ENCODE measurements at places on chromosomes 2 and 18. TPM values are rescaled to one million over a fixed set of nuclear protein-coding genes. Genes with fewer than 3 reads are reported as not detected.

DNA sequence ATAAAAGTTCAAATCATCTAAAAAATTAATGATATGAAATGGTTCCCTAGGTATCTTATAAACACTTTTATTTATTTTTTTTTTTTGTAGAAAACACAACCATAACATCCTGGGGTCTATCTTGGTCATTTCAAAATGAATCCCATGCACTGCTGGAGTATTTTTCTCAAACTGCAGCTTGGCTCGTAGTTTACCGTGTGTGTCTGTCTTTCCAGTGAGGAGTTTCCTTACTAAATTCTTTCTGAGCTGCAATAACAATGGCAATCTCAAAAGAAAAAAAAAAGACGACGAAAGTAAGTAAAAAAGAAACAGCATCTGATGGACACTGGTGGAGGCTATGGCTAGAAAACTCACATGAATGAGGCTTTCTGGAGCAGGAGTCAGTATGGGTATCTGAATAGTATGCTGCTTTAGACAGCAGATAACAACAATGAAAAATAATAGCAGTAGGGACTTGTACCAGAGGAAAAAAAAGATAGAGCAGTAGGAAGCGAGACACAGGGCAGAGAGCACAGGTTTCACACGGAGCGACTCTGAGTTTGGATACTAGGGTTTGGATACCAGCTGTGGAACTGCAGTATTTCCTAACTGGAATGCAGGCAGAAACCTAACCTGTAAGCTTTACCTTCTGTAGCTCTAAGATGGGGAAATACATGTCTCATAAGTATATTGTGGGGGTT is 43.5 kb downstream of the CALCRL start:
- H3K27ac ChIP-seq, result no peak overlapping the region
- peak; percentile 36 for DNase-seq
- no peak overlapping the region for H3K4me3 ChIP-seq
- H3K36me3 ChIP-seq, result no peaks in the 10 kb centered on the region
- H3K4me1 ChIP-seq, result peaks cover 43% of the 10 kb centered on the region

DNA sequence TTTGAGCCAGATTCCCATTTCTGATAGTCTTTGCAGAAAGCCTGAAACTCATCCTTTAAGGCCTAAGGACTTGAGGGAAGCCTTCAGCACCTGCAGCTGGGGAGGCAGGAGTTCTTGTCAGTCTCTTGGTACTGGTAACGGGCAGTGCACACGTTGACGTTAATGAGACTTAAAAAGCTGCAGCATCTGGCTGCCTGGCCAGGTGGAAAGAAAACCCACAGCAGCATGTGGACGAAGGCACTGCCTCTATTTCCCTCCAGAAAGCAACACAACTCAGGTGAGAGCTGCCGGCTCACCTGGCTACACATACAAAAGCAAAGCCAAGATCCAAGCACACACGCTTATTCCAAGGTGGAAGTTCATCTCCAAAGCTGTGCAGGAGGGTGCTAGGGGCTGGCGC is 178.8 kb downstream of the ANAPC1 start:
- peak overlapping the region; percentile 76 for H3K27ac ChIP-seq
- no peak overlapping the region for H3K4me3 ChIP-seq
- no peaks in the 10 kb centered on the region for H3K36me3 ChIP-seq
- peaks cover 4% of the 10 kb centered on the region for H3K4me1 ChIP-seq
- no peak for DNase-seq

- peaks cover 7% of the 10 kb centered on the region for H3K27me3 ChIP-seq
- peak overlapping the region; percentile 79 for H3K4me3 ChIP-seq
- peak; percentile 65 for DNase-seq
- H3K27ac ChIP-seq, result peak overlapping the region; percentile 82
- H3K4me1 ChIP-seq, result peaks cover 36% of the 10 kb centered on the region
These were observed 631 bp downstream of the GYPC start for GRCh38 chr2:126656431-126657147.

- no peak overlapping the region for H3K27ac ChIP-seq
- no peak for DNase-seq
- H3K4me1 ChIP-seq, result no peaks in the 10 kb centered on the region
- no peaks in the 10 kb centered on the region for H3K27me3 ChIP-seq
- H3K4me3 ChIP-seq, result no peak overlapping the region
These were observed 36.6 kb downstream of the DARS1 start for GRCh38 chr2:135948642-135949355.

Gene HMSD
- total RNA-seq, result 0.54 TPM

DNA sequence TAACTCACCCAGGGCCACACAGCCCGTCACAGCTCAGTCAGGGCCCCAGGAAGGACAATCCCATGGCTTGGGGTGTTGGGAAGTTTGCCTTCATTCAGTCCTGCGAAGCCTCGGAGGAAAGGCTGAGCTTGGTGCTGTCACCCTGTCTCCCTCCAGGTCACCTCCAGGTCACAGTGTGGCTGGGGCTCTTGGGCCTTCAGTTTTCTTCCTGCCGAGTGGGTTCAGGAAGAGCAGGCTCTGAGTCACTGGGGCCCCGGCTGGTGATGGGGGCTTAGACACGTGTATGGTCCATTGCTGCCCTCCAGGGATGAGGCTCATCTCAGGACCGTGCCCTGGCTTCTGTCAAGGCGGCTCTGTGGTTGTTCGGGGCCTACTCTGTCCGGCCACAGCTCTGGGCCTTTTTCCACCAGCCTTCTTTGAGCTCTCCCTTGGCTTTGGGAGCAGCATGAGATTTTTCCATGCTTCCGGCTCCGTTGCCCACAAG is 118.6 kb downstream of the INHBB start:
- H3K27ac ChIP-seq, result no peak overlapping the region
- H3K36me3 ChIP-seq, result no peaks in the 10 kb centered on the region
- DNase-seq, result no peak

DNA sequence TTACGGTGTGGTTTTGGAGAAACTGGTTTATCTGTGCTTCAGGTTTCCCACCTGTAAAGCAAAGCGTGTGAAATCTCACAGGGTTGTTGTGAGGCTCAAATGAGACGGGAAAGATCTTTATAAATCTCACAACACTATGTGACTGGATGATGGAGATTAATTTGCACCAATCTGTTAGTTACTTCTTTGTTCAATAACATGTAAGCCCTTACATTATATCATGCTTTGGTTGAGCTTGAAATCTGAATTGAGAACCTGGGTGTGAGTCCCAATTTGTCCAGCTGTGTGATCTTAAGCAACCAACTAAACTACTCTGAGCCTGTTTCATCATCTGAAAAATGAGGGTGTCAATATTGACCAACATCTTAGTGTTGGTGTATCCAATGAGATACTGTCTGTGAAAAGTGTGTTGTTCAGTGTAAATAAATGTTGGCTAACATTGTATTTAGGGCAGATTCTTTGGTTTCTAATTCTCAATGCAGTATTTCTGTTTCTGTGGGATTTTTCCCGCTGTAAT is 741 bp upstream of the GCKR start:
- peaks cover 31% of the 10 kb centered on the region for H3K27me3 ChIP-seq
- H3K36me3 ChIP-seq, result no peaks in the 10 kb centered on the region
- DNase-seq, result no peak
- H3K4me1 ChIP-seq, result 0 out of 2 replicates have a peak, but pooled peaks cover 15% of the 10 kb centered on the region

DNA sequence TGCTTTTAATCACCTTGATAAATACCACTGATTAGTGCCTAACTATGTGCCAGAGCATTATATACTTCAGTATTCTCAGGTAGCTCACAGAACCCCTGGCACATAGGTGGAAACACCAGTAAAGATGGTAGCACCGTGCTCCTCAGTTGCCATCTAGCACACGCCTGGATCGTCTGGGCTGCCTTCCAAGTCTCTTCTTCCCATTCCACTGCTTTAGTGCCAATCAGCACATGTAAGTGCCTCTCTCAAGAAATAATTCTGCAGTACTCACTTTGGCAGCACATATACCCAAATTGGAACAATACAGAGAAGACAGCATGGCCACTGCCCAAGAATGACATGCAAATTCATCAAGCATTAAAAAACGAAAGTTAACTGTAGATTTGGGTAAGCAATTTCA is 13.0 kb downstream of the POLR2D start:
- H3K4me1 ChIP-seq, result no peaks in the 10 kb centered on the region
- peaks cover 35% of the 10 kb centered on the region for H3K36me3 ChIP-seq
- H3K27me3 ChIP-seq, result no peaks in the 10 kb centered on the region
- no peak overlapping the region for H3K4me3 ChIP-seq
- H3K27ac ChIP-seq, result no peak overlapping the region
- no peak for DNase-seq

- no peaks in the 10 kb centered on the region for H3K36me3 ChIP-seq
- no peaks in the 10 kb centered on the region for H3K27me3 ChIP-seq
- no peak overlapping the region for H3K27ac ChIP-seq
- no peak for DNase-seq
- H3K4me1 ChIP-seq, result peaks cover 23% of the 10 kb centered on the region
- no peak overlapping the region for H3K4me3 ChIP-seq
These were observed 69.9 kb downstream of the PMS1 start for GRCh38 chr2:189854187-189854586.

DNA sequence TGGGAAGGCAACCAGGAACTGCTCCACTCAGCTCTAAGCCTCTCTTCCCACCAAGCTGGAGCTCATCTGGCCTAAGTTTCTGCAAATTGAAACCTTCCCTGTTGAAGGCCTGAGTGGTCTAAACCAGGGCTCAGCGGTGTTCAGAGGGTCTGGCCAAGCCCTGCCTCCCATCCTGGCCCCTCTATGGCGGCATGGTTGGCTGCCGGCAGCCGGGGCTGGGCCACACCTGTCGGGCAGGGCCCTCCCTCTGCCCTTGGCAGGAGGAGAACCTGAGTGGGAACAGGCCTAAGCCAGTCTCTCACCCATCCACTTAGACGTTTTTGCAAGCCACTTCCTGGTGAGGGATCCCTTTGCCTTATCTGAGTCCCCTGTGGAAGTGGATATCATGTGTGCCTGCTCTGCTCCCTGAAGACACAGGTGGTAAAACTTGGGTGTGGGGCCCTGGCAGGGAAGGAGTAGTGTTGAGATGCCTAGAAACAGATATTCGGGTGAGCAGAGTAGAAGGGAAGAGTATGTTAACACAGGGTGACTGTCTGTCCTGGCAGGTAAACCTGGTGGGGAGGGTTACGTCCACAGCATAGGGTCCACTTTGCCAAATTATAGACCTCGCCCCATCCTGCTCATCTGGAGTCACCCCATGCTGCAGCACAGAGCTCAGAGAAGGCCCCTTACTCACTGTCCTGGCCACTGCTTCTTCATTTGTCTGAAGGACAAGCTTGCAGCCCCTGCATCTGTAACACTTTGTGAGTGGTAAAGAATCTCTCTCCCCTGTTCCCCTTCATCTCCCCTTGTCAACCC is 63.0 kb upstream of the SIX2 start:
- no peak for DNase-seq
- peaks cover 15% of the 10 kb centered on the region for H3K4me1 ChIP-seq
- no peaks in the 10 kb centered on the region for H3K36me3 ChIP-seq

GRCh38 chr2:3129867-3130266 is 247.8 kb downstream of the EIPR1 start:
- no peaks in the 10 kb centered on the region for H3K36me3 ChIP-seq
- H3K4me3 ChIP-seq, result no peak overlapping the region
- no peaks in the 10 kb centered on the region for H3K4me1 ChIP-seq
- no peaks in the 10 kb centered on the region for H3K27me3 ChIP-seq

DNA sequence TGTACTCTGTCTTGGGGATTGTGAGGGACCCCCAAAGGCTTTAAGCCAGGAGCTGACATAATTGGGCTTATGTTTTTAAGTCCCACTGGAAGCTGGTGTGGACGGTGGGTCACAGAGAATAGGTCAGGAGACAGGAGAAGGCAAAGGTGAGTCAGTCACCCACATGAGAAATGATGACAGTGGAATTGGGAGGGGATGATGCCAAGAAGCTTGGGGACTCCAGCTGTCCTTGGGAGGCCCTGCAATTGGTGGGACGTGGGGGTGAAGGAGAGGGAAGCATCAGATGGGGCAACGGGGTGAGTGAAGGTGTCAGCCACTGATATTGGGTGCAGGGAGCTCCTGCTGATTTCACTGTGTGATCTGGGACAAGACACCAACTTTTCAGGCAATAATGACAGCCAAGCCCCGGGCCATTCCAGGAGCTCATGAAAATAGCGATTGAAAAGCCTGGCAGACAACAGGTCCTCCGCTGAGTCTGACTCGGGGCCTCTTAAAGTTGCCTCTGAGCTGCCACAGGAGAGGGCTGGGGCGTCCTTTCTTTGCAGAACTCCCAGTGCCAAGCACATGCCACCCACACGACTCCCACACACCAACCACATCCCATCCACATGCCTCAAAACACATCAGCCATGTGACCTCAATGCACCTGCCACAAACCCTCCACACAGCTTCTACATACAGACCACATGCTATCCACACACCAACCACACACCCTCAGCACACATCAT is 13.4 kb downstream of the TNS1 start:
- DNase-seq, result no peak
- H3K27ac ChIP-seq, result no peak overlapping the region
- H3K4me3 ChIP-seq, result no peak overlapping the region
- no peaks in the 10 kb centered on the region for H3K27me3 ChIP-seq

Gene CKAP2L
- total RNA-seq, result 15.1 TPM

GRCh38 chr18:30271716-30272115 is 770.8 kb downstream of the DSC3 start:
- no peaks in the 10 kb centered on the region for H3K27me3 ChIP-seq
- no peak overlapping the region for H3K4me3 ChIP-seq
- no peaks in the 10 kb centered on the region for H3K36me3 ChIP-seq
- no peaks in the 10 kb centered on the region for H3K4me1 ChIP-seq

DNA sequence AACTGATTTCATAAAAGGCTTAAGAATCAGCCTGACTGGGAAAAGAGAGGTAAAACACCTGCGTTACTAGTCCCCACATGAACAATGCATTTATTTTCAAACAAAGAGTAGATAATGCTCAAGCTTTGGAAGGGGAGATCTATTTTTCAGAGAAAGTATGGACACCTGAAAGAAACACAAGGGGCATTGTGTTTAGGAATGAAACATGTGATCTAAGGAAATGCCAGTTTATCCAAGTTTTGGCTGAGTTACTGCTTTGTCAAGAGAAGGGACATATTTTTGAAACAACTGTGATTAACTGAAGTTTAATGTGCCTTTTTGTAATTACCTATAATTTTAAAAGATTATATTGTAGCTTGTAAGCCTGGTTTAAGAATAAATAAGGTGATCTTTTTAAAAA is 49.3 kb upstream of the RBBP8 start:
- H3K27me3 ChIP-seq, result no peaks in the 10 kb centered on the region
- H3K36me3 ChIP-seq, result peaks cover 5% of the 10 kb centered on the region
- H3K4me1 ChIP-seq, result peaks cover 5% of the 10 kb centered on the region
- H3K4me3 ChIP-seq, result no peak overlapping the region

Gene RNF25
- 22.1 TPM for total RNA-seq

Measured in GM23338 (cell line).